ENCODE measurements at places on chromosomes 16 and 17.

GRCh38 chr16:30585022-30585399 is 486 bp downstream of the ZNF785 start:
- no peak for DNase-seq

- no peak for DNase-seq
Measured at GRCh38 chr16:66850115-66850815, 6.1 kb downstream of the CA7 start.

DNA sequence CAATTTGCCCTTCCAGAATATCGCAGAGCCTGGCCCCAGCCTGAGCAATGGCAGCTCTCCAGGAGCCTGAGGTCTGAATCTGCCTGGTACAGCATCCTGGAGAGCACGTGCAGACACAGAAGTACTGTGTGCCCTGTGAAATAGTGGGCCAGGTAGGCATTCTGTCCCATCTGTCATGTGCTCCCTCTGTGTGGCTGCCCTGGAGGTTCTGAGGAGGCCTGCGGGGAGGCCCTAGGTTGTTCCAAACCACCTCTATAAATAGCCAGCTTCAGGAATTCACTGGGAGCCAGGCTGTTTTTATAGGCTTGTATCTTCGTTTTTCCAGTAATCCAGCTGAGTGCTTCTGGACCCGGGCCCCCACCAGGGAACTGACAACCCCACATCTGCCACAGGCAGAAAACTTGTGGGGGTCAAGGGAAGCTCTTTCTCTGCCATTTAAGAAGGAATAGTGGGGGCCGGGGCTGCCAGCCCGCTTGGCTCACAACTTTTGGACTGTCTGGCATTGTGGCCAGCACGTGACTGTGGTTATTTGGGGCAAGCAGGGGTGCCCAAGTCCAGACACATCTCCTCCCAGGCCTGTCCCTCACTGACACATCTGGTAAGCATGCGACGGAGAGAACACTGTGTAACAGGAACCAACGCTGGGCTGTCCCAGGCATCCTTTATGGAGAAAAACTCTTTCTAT is 356.3 kb upstream of the TNRC6C start:
- DNase-seq = no peak

- no peak for DNase-seq
Measured at GRCh38 chr16:78639775-78640174, 540.3 kb downstream of the WWOX start.

DNA sequence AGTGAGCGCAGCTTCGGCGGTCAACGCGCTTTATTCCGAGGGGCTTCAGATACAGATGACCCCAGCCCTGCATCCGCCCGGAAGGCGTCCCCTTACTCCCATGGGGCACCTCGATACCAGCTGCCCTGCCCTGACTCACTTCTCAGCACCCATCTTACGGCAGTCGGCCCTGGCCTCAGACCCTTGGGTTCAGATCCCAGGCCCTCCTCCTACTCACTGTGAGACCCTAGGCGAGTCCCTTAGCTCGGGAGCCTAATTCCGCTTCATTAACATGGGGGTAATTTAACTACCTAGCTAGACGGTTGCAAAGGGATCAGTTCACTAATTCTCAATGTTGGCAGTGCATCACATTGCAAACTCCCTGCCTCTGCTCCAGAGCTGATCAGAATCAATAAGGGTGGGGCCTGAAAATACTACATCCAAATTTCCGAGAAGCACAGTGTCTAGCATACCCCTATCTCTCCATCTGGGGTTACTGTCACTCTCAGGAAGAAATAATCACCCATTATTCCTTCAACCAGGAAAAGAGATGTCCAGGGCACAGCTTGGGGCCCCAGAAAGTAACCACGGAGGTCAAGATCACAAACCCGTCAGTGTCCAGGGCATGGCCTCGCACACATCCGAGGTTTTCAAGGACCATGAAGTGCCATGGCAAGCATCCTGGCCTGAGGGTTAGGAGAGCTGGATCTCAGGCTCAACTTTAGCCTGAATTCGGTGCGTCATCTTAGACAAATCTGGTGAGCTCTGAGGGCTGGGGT is 415 bp upstream of the FLOT2 start:
- no peak for DNase-seq

DNA sequence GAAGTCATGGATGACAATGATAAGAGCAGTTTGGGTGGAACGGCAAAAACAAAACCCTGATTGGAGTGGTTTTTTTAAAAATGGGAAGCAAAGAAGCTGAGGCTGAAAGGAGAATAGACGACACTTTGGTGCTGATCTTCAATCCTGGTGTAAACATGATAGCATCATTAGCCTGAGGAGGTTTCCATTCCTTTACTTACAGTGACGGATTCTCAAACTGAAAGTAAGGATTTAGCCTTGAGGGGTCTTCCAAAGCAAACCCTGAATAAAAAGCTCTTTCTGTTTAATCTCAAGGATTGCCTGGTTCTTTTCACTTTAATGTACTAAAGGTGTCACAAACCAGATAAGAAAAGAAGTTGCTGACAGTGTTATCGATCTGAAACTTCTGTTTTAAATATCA is 69.3 kb downstream of the KCNJ2 start:
- no peak for DNase-seq

- DNase-seq = no peak
Measured at GRCh38 chr16:88376835-88377726, 5.7 kb upstream of the ZNF469 start.

DNA sequence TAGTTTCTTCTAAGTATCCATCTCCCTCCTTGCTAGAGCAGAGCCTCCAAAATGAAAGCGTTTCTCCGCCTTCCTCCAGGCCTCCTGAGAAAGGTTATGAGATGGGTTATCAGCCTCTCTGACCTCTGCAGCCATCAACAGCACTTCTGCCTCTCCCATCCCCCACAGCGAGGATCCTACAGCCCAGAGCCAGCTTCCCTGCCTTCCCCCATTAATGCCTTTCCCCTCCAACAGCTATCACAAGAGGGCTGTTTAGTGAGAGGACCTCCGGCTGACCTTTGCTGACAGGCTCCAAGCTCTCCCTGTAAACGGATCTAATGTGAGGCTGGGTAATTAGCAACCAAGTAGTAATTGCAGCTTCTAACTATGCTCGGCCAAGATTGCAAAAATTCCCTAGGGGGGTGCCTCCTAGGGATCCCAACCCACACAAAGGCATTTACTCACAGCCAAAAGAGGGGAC is 55.8 kb downstream of the ZFHX3 start:
- DNase-seq = no peak

DNA sequence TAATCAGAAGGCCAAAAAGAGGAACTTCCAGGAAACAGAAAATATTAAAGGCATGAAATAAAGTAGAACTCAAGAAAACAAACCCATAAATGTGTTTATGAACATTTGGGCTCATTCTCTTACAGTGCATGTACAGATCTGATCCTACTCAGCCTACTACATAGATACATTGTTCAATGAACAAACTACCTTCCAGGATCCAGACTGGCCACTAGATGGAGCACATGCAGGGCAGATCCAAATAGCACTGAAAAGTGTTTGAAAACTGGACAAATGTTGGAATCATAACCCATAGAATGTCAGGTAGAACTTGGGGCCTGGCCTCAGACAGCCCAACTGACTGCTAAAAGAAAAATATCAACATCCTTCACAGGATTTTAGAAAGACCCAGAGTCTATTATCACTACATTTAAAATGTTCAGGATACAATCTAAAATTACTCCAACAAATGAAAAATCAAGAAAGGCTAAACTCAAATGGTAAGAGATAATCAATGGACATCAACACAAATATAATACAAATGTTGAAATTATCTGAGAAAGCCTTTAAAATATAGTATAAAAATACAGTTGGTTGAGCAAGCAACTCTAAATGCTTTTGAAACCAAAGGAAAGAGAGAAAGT is 122.4 kb upstream of the NUDT7 start:
- DNase-seq = no peak

DNA sequence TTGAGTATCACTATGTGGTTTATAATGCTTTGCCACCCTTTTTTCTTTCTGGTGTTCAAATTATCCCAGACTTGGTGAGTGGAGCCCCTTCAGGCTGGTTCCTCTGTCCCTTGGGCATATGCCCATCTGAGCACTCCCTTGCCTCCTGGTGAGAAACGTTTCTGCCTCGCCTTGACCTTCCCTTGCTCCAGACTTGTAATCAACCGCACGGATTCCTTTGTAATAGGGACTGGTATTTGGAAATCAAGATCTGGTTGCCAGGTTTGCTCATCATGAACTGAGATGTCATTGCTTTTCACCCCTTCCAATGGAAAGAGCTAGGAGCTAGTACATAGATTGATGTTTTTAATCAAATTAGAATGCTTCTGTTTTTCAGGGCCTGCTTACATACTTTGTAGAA is 43.7 kb downstream of the SEC14L1 start:
- no peak for DNase-seq

GRCh38 chr16:65271996-65272395 is 150.1 kb upstream of the CDH11 start:
- no peak for DNase-seq

DNA sequence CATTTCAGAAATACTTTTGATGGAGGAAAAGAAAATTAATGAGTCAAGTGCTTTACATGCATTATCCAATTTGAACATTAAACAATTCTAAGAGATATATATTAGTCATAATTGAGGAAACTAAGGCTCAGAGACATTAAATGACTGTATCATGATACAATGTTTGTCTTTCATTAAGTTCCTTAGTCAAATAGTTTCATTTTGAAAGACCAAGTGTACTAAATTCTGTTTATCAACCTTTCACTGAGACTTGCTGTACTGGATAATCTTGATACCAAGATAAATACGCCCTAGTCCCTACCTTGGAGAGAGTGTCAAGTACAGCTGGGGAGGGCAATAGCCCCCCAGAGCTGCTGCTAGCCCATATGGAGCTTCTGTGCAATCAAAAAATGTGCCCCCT is 24.2 kb downstream of the TOM1L2 start:
- DNase-seq = no peak

DNA sequence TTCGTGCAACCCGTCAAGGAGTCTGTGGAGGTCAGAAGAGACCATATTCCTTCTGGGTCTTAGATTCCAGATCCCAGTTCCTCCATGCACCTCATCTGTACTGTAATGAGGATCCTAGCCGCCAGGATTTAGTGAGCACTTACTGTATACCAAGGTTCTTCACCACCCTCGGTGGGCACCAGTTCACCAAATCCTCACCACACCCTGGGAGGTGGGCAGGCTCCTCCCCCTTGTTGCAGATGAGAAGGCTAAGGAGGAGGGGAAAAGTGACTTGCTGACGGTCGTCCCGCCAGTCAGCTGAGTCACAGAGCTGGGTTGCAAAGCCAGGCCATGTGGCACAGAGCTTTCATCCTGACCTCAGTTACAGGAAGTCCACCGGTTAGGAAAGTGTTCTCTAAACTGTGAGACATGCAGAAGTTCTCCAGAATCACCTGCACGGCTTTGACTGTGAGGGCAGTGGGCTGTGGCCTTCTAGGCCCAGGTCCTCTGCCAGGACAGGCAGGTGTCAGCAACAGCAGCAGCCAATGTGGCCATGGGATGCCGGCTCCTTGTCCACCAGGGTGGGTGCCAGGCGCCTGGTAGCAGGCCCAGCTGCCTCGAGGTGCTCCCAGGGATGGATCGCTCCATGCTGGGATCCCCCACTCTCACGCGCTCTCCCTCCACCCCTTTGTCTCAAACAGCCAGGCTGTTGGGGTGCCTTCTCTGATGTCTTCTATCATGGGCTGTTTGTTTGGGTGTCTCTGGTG is 240.3 kb upstream of the GSE1 start:
- no peak for DNase-seq

DNA sequence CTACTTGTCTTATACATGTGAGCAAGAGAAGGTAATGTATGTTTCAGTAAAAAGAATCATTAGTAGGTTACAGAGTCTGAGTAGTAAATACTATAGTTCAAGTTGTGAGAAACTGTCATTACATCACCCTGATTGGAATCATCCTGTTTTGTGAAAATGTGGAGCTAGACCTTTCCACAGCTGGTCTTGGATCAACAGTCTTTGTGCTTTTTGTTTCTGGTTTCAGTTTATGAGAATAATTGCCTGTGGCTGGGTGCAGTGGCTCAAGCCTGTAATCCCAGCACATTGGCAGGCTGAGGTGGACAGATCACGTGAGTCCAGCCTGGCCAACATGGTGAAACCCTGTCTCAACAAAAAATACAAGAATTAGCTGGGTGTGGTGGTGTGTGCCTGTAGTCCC is 19.7 kb upstream of the SHISA9 start:
- DNase-seq = no peak

GRCh38 chr16:88378401-88378800 is 4.4 kb upstream of the ZNF469 start:
- no peak for DNase-seq

- DNase-seq = no peak
Measured at GRCh38 chr17:59487161-59487873, 78.1 kb upstream of the DHX40 start.

- DNase-seq = no peak
Measured at GRCh38 chr16:29779474-29779873, 1.4 kb downstream of the ZG16 start.

GRCh38 chr17:36196131-36196486 is 449 bp downstream of the CCL3L1 start:
- no peak for DNase-seq

GRCh38 chr17:58513965-58514769 is at the start of gene MTMR4:
TSS of gene MTMR4 (minus strand) at chr17:58514638. CDS start at chr17:58514407, 231 bp downstream.
- peak; percentile 57 for DNase-seq

- no peak for DNase-seq
Measured at GRCh38 chr17:51362811-51363585, 102.7 kb downstream of the UTP18 start.

DNA sequence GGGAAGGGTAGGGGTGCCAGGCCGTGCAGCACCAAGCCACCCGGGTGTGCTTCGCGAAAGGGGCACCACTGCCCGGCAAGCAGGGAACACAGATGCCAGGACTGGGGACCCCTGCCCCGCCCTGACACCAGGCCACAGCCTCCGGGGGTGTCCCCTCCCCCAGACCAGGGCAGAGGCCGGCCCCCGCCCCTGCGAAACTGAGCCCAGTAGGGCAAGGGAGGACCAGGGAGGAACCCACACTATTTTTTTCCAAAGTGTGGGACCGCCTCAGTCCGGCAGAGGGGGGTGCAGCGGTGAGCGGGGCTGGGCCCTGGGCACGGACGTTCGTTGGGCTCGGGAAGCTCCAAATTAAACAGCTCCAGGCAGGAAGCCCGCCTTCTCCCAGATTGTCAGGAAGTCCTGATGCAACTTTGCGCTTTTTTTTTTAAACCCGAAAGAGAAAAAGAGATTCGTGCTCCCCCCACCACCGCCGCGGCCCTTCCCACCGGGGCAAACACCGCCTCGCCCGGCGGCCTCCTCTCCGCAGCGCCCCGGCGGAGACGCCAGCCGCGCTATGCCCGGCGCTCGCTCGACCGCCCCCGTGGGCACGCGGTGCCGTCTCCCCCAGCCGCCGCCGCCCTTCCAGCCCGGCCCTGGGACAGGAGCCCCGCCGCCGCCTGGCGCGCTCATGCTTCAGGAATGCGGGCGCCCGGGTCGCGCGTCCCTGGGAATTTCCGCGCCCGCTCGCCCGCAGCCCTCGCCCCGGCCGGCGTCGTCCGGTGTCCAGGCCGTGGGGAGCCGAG is 755 bp downstream of the PIEZO1 start:
- no peak for DNase-seq

- DNase-seq = no peak
Measured at GRCh38 chr17:40338941-40339649, 25.4 kb downstream of the GJD3 start.

All from naive B cell (primary cell).